SHP77 (cell line): ENCODE measurements at places on chromosomes 13 and 19.

- DNase-seq, result peak; percentile 19
Observed at GRCh38 chr19:16376649-16377048, 52.0 kb downstream of the KLF2 start.

DNA sequence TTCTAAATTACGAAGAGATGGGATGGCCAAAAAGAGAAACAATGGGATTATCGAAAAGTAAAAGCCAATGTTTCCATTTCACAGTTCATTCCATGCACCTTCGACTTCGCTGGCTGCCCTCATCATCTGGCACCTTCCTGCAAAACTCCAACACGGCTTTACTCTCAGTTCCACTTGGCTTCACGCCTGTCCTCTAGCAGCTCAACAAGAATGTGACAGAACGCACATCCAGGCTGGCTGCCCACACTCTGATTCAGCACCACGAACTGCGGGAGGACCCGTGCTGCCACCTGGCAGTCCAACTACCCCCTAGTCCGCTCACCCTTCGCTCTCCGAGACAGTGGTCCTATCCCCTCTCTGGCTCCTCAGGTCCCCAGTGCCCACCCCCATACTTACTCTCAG, 11.7 kb downstream of the ATP7B start:
- no peak for DNase-seq

GRCh38 chr13:23598369-23598768, 28.2 kb downstream of the TNFRSF19 start:
- no peak for DNase-seq

GRCh38 chr13:24341439-24341838, 32.1 kb downstream of the C1QTNF9 start:
- no peak for DNase-seq
